Skeletal muscle cell (primary cell): ENCODE measurements at places on chromosomes 16 and 17.

DNA sequence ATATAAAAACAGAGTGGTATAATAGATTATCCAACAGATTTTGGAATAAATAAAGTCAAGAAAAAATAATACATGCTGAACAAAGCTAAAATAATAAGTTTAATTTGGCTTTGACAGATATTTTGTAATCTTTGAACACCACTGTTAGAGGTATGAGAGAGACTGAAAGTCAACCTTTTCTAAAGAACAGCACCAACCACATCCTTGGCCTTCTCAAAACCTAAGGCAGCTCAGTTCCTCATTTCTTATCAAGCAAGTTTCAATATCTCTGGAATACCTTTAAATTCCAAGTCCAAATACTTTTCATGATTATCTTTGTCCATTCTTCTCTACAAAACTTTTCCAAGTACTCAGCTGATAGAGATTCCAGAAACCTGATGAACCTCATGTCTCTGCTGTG lies 1603.8 kb downstream of the CDH8 start:
- no peak for DNase-seq

GRCh38 chr16:3992297-3993051 lies 112.0 kb upstream of the CREBBP start:
- DNase-seq, result no peak

GRCh38 chr16:73730481-73731090 lies 566.0 kb upstream of the PSMD7 start:
- DNase-seq, result no peak

GRCh38 chr16:4837733-4838501 lies 9.2 kb downstream of the GLYR1 start:
- DNase-seq, result no peak

GRCh38 chr16:64412578-64413280 lies 709.1 kb downstream of the CDH11 start:
- peak; percentile 32 for DNase-seq

DNA sequence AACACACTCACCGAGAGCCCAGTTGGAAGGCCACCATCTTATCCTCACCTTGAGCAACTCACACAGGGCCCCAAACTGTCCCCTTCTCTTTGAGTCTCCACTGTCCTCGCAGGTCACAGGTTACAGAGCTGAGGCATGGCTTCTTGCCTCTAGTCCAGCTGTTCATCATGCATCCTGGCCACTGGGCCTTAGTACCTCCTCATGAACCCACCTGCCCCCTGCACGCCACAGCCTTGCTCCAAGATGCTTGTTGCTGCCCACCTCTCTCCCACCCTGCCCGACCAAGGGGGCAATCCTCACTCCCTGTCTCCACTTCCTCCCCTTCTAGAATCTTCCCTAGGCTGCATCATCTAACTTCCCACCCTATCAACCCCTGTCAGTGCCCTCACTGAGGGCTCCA lies 17.1 kb downstream of the CDH5 start:
- DNase-seq, result no peak

GRCh38 chr17:73316919-73317505 lies 5.2 kb upstream of the CDC42EP4 start:
- no peak for DNase-seq

DNA sequence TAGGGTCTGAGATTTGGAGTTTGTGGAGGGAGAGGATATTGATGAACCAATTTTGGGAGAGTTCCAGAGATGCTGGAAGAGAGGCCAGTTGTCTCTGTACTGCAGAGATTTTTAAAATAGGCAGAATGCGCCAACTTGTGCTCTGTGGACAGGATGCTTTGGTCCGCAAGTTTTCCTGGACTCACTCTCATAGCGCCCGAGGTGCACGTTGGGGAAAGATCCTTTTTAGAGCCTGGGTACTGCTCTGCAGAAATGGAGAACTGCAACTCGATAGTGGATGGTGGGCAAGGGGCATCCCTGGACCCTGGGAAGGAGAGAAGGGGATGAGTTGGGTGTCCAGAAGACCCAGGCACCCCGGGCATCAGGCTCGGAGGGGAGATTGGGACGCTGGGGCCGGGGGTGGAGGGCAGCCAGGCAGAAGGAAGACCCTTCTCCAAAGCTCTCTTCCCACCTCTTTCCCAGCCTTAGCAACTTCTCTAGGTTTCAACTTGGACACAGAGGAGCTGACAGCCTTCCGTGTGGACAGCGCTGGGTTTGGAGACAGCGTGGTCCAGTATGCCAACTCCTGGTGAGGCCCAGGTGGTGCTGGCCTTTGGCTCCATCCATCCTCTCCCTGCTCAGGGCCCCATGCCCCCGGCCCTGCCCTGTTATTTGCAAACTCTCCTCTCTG lies 590 bp downstream of the ITGAX start:
- no peak for DNase-seq

DNA sequence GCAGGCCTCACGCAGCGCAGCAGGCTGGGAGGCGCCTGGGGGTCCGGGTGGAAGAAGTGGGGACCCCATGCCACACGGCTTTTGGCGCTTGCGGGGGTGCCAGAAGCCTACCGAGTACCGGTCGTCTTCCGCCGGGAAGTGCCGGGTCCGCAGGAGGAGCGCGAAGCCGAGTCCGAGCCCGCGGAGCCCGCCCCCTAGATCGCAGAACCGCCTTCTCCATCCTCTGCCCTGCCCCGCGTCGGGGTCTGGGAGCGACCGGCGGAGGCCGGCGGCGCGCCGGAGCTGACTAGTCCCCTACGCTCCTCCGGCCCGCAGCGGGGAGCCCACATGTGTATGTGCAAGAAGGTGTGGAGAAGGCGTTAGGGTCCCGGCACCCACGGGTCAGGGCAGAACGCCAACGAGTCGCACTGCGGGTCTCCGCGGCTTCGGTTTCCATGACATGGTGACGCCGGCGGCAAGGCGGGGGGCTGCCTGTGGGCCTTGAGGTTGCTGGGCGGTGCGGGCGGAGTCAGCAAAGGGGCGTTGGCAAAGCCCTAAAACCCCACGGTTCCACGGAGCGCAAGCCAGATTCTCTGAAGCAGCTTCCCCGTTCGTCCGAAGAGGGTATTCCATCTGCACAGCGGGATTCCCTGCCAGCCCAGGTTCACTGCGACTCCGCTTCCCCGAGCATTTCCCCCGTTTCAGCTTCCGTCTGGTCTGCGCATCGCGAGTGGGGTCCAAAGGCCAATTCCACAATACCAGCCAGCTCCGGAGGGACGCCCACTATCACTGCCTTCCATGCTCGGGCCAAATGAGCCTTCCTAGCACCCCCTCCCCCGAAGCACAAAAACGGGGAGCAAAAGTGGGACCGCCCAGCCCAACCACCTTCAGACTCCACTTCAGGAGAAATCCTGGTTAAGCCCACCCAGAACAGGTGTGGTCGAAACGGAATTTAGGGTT lies 2.3 kb upstream of the LHX1 start:
- DNase-seq, result no peak

DNA sequence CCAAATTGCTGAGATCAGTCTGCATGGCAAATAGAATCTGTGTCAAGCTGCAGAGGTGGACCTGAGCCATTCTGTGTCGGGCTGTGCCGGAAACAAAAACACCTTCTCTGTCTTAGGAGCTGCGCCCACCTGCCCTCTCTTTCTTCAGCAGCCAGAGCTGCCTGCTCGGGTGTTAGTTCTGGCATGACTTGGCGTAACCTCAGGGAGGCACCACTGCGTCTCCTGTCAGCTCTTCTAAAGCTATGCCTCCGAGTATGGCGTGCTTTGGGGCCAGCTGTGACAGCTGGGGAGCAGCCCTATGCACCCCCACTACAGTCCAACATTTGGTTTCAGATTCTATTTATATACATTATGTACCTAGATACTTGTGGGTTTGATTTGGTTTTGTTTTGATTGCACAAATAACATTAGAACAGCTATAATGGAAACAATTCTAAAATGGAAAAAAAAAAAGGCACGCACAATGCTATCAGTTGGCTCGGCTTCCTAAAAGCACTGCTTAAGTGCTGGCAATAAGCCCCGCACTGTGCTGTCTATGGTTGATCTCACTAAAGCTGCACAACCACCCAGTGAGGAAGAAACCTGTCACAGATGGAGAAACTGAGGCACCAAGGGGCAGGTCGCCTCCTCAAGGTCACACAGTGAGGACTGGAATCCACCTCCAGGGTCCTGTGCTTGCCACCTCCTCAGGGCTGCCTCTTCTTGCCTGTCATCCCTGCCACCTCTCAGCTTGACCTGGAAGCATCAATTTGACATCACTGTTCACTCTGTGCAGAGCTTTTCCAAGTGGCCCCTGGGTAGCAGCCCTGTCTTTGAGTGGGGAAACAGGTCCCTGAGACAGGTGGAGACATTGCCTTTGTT lies 18.7 kb upstream of the ADGRG1 start:
- DNase-seq, result no peak

- no peak for DNase-seq
These were observed 72.8 kb downstream of the MMD start for GRCh38 chr17:55348749-55349354.

DNA sequence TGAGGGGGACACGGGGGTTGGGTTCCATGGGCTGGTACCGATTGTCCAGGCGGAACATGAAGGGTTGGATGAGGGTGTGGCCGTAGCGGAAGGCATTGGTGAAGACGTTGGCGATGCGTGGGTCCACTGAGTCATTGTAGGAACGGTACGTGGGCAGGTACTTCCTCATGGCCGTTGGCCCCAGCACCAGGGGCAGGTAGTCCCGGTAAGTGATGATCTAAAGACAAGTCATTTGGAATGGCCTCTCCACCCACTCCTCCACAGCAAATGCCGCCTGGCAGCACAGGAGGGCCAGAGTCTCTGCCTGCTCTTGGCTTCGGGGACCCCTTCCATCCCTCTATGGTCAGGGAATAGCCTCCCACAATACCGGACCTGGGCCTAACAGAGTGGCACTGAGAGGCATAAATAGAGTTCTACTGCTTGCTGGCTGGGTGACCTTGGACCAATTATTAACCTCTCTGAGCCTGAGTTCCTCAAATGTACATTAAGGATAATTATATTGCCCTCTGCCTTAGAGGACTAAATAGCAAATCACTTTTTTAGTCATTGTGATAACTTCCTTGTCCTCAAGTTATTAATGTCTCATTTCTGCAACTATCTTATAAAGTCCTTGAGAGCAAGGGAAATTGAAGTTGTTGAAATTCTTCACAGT lies 7.2 kb downstream of the MPO start:
- DNase-seq, result no peak

- no peak for DNase-seq
These were observed at the start of gene ZFHX3 for GRCh38 chr16:73047536-73048291. TSS of gene ZFHX3 (minus strand) at chr16:73048128. CDS start at chr16:72960145, 87,983 bp downstream.

DNA sequence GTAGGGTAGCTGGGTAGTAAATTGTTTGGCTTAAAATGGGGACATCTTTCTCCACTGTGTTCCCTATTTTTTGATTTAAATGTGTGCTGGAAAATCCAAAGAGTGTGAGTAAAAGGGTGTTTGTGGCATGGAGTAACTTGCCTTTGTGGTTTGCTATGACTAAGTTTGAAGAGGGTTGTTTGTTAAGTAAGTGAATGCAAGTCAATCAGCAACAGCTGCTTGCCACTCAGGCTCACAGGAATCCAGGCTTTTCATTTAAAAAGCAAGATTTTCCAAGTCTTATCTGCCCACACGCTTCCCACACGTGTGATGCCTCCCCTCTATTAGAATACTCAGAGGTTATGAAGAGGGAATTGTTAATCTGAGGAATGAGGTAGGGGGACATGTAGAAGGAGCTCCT lies 847.7 kb upstream of the RBFOX1 start:
- DNase-seq, result no peak

DNA sequence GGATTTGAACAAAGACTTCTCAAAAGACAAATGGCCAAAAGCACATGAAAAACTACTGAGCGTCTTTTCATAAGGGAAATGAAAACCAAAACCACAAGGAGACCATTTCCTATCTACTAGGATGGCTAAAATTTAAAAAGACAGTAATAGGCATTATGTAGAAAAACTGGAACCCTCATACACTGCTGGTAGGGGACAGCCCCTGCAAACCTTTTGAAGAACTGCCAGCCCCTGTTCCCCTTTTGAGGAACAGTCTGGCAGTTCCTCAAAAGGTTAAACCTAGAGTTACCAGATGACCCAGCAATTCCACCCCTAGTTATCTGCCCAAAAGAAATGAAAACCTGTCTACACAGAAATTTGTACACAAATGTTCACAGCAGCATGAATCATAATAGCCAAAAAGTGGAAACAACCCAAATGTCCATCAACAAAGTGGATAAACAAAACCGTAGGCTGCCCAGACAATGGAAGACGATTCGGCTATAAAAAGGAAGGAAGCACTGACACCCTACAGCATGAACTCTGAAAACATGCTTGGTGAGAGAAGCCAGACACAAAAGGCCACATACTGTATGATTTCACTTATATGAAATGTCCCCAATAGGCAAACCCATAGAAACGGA lies 22.9 kb downstream of the CDIP1 start:
- no peak for DNase-seq

GRCh38 chr16:48383877-48384519 lies 1.2 kb downstream of the SIAH1 start:
- no peak for DNase-seq

GRCh38 chr17:20262226-20263114 lies 204.9 kb downstream of the LGALS9B start:
- no peak for DNase-seq

DNA sequence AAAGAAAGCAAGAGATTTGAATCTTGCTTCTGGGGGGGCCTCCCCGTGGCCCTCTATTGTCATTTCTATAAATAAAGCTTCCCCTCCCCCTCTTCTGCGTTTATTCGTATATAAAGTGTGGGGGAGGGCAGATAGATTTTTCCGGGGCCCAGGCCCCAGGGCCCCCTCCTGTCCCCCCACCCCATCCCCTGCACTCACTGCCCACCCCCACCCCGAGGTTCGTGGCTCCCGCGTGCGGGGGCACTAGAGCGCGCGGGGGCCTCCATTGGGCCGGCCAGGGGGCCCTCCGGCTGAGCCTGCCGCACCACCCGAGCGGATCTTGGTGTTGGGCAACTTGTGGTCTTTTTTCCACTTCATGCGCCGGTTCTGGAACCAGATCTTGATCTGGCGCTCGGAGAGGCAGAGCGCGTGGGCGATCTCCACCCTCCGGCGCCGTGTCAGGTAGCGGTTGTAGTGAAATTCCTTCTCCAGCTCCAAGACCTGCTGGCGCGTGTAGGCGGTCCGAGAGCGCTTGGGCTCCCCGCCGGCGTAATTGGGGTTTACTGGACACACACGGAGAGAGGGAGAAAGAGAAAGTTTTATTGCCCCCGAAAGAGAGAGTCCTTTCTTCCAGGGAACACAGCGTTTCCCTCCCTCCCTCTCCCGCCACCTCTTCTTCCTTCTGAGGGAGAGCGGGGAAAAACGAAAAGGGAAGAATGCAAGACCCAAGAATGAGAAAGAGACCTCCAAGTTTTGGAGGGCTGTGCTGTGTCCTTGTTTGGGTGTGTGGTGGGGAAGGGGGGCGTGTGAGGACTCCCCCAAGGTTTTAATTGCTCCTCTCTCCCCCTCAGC lies 1.5 kb downstream of the HOXB4 start:
- no peak for DNase-seq
